ENCODE measurements at places on chromosomes 4 and X.

DNA sequence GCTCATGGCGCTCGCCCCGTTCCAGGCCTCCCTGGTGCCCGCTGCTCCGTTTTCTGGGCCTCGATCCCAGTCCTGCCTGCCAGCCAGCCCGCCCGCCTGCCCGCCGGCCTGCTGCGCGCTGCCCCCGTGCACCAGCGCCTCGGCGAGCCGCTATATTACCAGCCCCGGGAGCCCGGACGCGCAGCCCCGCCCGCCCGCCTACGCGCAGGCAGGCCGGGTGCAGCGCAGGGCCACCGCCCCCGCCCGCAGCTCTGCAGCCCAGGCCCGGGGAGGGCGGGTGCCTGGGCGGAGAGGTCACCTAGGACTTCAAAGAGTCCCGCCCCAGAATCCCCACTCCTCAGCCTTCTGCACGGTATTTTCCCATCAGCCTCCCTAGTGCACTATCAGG, at the start of gene MAOB:
Gene MAOB (minus strand): TSS at position 157 of the 388 bp plus-strand sequence. CDS start 151 bp downstream, at position 6.
- DNase-seq, result no peak

- no peak for DNase-seq
Measured at GRCh38 chr4:119139822-119140252, 4.2 kb downstream of the MYOZ2 start.

DNA sequence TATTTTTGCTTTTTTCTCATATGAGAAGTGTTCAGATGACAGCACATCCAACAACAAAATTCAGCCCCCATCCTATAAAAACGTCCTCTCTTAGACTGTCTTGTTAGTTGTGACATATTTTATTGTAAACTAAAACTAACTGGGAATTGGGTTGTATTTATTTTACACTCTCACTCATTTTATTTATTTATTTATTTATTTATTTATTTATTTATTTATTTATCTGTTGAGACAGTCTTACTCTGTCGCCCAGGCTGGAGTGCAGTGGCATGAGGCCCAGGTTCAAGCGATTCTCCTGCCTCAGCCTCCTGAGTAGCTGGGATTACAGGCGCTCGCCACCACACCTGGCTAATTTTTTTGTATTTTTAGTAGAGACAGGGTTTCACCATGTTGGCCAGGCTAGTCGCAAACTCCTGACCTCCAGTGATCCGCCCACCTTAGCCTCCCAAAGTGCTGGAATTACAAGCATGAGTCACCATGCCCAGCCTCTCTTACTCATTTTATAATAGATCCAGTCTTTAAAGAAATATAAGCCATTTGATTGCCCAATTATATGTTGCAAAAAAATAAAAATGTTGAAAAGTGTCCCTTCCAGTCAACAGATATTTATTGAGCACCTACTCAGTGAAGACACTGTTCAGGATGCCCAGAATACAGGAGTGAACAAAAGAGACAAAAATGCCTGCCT, 44.6 kb downstream of the PALLD start:
- no peak for DNase-seq

DNA sequence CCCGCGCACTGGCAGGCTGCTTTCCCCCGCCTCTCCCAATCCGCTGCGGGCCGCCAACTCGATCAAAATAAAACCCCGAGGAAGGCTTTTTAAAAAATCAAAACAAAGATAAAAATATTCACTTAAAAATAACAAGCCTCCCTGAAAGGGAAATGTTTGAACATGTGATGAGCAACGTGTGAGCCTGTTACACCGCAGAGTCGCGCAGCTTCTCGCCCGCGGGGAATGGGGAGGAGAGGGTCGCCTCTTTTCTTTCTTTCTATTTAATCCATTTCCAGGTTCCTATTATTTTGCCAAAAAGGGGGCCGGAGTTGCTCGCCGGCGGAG, 326.0 kb upstream of the F9 start:
- no peak for DNase-seq

Data from activated CD4-positive, alpha-beta T cell treated with anti-CD3 and anti-CD28 coated beads, Interleukin-2, amount 10 ng/mL, durations not matched to agents 7 days and 5 days (primary cell).